Tibial nerve (tissue), 4 donors: ENCODE measurements at places on chromosomes 1 and 21. TPM values are rescaled to one million over a fixed set of nuclear protein-coding genes. Genes with fewer than 3 reads are reported as not detected.

Gene FOXD3
- 27.3 TPM for total RNA-seq

Gene SLC44A5
- total RNA-seq: 0.21 TPM

Gene PLA2G5
- 4.7 TPM for total RNA-seq

Gene PRKAA2
- 7.8 TPM for total RNA-seq

Gene UBIAD1
- 23.5 TPM for total RNA-seq

Gene NEXN
- 18.0 TPM for total RNA-seq
